ENCODE measurements at places on chromosomes 2 and 18.
A peak's percentile ranks its signal among the peaks of the same experiment; 100 is the strongest.

DNA sequence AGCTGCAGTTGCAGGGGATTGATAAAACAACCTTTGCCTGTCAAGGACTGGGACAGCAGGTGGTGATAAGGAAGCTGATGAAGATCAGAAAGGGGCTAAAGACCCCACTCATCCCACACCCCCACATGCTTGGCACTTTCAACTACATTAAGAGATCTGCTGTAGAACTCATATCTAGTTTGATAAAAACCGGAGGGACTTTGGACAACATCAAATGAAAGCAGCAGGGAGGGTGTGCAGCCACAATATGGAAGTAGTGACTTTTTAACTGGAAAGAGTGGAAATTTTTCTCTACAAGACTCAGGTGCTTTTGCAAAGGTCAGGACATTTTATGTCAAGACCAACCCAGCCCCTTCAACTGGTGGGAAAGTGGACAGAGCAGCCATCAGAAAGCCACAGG lies 56.8 kb downstream of the TBC1D8 start:
- no peak for DNase-seq

DNA sequence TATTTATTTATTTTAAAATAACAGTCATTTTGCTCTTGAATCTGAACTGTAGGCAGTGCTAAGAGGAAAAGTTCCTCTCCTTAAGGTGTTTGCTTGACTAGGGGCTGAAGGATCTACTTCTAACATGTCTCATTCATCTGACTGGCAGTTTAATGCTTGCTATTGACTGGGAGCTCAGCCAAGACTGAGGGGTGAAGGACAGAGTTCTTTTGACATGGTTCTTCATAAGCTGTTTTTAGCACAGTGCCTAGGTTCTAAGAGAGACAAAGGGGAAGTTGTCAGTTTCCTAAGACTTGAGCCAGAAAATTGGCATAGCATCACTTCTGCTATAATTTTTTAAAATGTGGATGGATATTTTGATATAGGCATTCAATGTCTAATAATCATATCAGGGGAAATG lies 73.0 kb downstream of the COMMD1 start:
- peak; percentile 21 for DNase-seq

DNA sequence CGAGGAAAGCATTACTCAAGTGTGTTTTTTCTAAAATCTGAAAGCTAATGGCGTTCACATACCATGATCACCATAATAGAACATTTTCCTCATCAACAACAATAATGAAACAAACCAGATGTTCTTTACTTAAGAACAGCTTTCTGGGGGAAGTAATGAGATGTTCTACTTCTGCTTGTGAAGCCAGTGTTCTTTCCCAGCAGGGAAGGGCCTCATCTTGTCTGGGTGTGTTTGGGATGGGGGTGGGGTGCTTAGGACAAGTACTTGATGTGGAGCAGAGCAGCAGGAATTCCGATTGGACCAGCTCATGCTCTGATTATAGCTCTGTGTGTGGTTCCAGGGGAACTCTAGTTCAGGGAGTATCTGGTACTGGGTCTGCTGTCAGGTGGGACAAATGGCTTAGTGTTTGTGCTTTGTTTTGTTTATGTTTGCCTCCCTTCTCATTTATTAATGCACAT lies 163.0 kb upstream of the NOSTRIN start:
- DNase-seq: no peak

DNA sequence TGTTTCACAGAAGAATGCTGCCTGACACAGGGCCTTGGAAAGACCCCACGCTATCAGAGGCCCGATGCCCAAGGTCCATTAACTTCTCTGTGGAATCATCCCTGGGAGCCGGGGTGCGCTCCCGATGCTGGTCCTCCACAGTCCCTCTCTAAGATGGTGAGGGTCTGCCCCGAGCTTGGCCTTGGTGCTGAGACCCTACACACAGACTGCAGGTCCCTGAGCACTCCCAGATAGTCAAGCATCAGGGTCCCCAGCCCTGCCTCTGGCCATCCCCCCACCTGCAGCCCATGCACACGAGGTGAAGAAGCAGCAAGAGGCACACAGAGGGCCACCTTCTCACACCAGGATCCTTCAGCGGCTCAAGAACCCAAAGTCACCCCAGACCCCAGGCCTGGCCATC lies 263.3 kb downstream of the MYCN start:
- DNase-seq: no peak

DNA sequence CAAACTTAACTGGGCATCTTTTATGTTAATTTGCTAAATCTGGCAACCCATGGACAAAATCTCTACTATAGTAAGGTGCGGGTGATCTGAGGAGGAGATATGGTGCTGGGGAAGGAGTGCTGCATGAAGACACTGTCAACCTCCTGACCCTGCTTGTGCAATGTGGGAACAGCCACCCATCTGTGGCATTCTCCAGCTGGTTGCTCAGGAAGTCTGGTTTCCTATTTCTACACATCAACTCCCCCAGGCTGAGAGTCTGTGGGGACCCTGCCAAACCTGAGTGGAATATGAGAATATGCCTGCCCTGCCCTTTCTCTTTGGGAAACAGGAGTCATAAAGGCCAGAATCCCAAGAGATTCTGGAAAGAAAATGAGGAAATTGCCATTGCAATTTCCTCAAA lies 60.1 kb upstream of the PAX3 start:
- no peak for DNase-seq

- DNase-seq: no peak
Observed at GRCh38 chr2:224284134-224284946, 117.6 kb downstream of the FAM124B start.

DNA sequence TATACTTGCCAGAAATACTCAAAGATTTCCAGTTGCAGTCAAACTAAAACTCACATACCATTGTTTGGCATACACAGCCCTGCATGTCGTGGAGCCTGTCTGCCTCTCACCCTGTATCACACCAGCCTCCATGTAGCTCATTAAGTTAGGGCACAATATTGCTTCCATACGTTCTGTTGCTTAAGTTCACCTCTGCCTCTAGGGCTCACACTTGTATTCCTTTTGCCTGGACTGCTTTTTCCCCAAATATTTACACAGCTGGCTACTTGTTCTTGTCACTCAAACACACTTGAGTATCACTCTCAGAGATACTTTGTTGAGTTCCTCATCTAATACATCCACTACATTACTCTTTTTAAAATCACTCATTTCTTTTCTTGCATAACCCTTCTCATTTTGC lies 83.1 kb downstream of the PTH2R start:
- DNase-seq: no peak

DNA sequence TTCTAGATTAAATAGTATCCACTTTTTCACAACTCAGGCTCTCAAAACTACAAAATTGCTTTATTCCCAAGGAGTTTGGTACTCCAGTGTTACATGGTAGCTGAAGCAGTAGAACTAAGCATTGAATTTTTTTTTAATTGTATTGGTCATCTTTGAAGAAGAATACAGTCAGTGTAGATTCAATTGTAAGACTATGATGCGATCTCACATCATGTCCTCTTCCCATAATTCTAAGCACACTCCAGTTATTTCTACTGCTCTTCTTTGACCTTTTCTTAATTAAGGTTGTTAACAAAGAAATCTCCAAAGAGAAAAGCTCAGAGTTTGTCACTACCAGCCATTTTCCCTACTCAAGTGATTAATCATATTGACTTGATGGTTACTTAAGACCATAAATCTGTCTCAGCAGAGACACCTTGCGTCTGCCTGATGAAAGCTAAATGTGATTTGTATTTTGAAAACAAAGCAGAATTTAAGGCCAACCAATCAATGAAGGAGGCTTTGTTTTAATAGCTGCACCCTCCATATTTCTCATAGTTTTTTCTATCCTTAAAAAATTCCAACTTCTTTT lies 130.2 kb downstream of the DTNA start:
- no peak for DNase-seq

DNA sequence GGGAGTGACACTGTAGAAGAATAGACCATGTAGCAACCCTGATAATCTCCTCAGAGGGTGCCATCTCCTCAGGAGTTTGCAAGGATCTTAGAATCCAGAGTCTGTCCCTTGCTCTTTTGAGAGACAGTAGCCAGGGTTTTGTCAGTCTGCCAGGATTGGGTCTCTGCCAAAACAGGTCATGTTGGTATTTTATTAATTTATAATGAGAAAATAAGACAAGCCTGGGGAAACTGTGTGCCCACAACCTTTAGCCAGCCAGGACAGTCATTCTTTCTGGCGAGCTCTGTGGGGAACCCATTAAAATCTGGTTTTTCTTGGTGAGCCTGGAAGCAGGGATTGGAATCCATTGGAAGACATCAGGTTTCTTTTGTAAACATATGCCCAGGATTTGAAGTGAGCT lies 78.6 kb downstream of the PTPRM start:
- DNase-seq: no peak

- DNase-seq: no peak
Observed at GRCh38 chr18:73331212-73331772, 463.5 kb upstream of the NETO1 start.

DNA sequence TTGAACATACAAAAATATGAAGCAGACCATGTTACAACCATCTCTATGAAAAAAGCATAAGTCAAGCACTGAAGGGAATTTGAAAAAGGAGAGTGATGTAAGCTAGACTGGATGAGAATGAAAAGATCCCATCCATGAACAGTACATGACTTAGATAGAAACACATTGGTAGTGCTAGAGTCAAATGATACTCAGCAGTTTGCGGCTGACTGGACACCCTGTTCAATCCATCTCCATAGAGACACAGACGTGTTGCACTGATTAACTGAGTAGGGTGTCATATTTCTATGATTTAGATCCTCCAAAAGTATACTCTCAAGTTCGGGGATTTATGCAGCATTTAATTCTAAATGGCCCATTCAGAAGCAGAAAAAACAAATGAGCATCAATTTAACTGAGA lies 674.3 kb upstream of the NRXN1 start:
- DNase-seq: no peak

DNA sequence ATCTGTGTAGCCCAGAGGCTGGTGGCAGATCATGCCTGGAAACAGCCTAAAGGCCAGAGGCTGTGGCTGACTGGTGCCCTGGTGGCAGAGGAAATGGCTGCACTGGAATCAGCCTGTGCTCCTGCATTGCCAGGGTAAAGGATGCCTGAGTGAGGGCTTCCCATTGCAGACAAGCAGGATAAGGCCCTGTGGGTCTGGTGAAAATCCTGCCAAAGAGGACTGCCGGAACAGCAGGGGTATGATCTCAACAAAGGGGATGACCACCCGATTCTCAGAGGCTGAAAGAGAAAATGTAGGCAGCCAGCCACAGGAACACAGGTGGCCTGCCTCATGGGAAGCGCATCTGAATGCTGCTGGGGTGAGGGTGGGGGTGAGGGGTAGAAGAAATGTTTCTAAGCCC lies 48.2 kb downstream of the FBXO48 start:
- DNase-seq: no peak

- DNase-seq: no peak
Observed at GRCh38 chr18:24071029-24071428, 56.5 kb downstream of the TTC39C start.

DNA sequence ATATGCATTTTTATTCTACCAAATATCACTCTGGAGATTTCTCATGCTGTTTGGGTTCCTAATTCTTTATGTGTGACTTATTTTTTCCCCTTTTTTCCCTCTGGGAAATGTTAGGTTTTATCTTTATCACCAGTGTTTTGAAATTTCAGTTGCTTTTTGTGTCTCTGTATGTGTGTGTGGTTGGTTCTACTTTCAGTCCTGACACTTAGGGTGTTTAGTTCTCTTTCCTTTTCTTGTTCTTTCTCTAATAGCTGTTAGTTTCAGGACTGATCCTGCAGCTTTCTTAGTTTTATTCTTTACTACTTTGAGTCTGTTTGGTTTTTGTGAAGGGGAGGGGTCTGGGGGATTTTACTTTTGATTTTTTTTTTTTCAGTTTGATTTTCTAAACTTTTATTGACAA lies 23.1 kb downstream of the PPM1B start:
- DNase-seq: no peak

DNA sequence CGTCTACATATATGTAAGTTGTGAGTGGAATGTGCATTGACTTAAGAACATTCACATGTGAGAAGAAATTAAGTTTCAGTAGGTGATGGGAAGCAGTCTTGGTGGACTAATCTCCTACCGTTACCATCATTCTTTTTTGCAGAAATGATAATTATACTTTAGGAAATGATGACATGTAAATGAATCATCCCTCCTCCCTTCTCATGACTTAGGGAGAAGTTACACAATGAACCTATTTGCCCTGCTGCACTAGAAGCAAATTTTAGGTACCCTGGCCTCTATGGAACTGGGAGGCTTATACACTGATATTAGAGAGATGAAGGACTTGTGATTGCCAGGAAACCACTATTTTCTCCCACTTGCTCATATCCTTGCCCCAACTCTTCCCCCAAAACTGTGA lies 214.2 kb downstream of the CALCRL start:
- no peak for DNase-seq

DNA sequence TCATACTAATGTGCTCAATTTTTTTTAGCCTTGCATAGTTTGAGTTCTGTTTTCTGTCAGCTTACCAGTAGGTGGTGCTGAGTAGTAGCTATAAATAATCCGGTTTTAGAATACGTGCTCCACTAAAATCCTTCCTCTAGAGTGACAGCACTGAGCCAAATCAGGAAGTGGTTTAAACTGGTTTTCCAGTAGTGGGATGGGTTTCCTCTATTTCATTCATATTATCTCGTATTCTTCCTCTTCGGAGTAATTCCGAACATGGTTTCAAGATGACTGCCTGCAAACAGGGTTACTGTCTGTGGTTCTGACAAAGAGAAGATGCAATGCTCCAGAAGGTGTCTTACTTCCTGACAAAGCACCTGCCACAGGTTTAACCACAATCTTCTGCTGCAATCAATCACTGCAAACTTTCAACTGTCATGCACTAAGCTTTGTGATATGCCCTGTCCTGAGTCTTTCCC lies 496.9 kb upstream of the VRK2 start:
- DNase-seq: peak; percentile 25

GRCh38 chr2:104163611-104164130 lies 690.2 kb upstream of the POU3F3 start:
- DNase-seq: no peak

GRCh38 chr2:188142636-188143295 lies 148.9 kb upstream of the GULP1 start:
- no peak for DNase-seq

- no peak for DNase-seq
Observed at GRCh38 chr2:158489366-158490112, 32.8 kb downstream of the PKP4 start.

DNA sequence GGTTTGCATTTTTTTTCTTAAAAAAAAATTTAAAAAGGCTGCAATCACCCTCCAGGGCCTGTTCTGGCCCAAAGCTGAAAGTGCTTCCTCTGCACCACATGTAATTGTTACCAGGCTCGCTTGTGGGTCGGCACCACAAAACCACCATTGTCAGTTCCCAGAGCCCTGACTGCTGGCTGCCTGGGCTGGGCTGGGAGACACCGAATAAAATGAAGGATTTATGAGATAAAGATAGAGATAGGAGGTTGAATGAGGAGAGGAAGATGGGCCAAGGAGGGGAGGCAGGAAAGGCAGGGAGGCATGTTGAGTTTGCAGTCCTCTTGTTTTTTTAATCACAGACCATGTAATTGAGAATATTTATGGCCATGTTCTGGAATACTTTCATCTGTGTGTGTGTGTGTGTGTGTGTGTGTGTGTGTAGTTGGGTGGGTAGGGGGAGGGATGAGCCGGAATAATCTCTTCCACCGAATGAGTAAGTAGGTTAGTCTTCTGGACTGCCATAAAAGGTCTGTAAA lies 14.7 kb downstream of the NRP2 start:
- DNase-seq: no peak

All from GM06990 (cell line).